NCI-H1436 (cell line): ENCODE measurements at places on chromosomes 7 and 10.

DNA sequence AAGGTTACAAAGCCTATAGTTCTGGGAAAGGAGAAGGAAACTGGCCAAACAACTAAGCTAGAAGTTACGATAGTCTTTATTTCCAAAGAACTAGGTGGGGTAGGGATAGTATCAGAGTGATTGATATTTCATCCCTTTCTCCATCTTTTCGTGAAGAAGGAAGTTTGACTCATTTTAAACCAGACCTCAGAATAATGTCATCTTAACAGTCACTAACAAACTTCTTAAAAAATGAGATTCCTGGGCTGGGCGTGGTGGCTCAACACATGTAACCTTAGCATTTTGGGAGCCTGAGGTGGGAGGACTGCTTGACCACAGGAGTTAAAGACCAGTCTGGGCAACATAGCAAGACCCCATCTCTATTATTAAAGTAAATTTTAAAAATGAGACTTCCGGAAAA is 69.4 kb downstream of the ARL4A start:
- no peak for DNase-seq

GRCh38 chr7:953547-954327 is 743 bp downstream of the ADAP1 start:
- no peak for DNase-seq

DNA sequence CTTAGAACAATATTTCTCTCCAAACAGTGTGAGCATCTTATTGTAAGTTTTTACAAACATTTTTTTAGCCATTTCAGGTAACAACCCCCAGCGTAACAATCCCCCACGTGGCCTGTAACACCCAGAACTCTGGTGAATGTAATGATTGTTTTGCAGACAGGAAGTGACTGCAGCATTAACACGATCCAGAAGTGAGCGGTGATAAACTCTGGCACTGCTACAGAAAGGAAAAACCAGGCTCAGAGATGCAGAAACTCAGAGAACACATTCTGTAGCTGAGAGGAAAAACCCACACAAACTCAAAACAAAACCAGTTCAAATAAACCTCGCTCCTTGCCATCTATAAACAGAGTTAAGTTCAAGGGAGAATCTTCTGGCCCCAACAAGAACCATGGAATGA is 285.7 kb downstream of the FGFR2 start:
- no peak for DNase-seq

DNA sequence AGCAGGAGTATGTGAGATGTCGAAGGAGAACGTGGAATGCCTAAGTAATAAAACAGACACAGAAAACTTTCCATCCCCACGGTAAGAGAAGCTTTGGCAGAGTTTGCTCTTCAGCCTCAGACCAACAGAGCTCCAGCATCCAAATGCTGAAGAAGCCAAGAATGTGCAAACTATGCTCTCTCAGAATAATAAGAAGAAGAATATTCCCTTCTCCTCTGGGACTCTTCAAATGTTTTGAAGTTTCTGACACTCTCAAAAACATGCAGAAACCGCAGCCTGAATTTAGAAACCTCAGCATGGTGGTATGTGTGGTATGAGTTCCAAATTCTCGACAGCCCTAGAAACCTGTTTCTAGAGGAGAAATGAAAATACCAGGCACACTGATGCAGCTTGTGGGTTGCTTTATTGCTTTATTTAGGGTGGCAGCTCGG is 113.3 kb downstream of the KCNMA1 start:
- no peak for DNase-seq

GRCh38 chr10:26831936-26832335 is 28.8 kb downstream of the ABI1 start:
- no peak for DNase-seq
